Suprapubic skin (tissue), 4 donors: ENCODE measurements at places on chromosomes 5 and 9.

- DNase-seq = no peak
Measured at GRCh38 chr5:127038550-127038949, 8.2 kb upstream of the MARCHF3 start.

DNA sequence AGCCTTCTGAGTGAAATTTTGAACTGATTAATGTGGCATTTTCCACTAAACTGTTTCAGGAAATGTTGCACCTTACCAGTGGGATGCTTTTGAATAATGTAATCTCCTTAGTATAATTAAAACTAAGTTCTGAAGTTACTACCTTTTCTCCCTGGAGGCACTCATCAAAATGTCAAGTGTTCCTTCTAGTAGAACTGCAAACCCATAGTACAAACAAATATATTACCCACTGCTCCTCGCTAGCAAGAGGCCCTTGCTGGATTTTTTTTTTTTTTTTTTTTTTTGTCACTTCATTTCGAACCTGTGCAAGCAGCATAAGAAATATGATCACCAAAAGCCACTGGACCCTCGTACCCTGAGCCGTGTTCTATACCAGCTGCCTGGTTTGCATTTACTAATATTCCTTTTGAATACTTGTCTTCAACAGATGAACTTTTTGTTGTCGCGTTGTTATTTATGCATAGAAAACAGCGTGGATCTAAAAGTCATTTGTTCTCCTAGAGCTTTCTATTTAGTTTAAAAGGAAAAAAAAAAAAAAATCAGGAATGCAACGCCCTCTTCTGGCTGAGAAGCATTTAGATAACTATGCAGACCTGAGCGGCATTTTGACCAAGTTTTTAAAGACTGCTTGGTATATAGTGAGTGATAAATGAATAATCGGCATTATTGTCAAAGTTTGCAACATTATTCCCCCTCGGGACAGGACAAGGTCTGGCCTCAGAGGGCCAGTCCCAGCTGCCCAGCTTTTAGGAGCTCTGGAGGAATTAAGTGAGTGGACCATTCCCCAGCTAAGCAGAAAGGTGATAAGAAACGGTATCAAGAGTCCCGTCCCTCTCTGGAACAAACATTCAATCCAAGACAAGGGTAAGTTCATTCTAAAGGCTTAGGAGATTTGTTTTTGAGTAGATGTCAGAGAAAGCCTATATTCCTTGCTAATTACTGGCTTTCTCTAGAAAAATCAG, 162.5 kb upstream of the KIF2A start:
- DNase-seq = no peak

DNA sequence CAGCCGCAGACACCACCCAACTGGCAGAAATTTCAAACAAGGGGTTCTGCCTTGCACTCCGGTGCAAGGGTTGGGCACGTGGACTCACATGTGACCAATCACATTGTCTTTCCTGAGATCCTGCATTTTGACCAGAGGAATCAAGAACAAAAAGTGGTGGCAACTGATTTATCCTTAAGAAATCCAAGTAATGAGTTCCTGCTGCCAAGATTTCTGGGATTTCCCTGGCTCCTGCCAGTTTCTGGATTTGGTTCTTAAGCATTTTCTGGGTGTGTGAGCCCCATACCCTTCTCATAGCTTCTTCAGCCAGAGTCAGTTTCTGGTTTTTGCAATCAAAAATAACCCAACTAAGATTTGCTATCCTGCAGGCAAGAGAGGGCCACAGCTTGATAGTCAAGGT, 17.4 kb upstream of the KCNIP1 start:
- DNase-seq = peak; percentile 18

DNA sequence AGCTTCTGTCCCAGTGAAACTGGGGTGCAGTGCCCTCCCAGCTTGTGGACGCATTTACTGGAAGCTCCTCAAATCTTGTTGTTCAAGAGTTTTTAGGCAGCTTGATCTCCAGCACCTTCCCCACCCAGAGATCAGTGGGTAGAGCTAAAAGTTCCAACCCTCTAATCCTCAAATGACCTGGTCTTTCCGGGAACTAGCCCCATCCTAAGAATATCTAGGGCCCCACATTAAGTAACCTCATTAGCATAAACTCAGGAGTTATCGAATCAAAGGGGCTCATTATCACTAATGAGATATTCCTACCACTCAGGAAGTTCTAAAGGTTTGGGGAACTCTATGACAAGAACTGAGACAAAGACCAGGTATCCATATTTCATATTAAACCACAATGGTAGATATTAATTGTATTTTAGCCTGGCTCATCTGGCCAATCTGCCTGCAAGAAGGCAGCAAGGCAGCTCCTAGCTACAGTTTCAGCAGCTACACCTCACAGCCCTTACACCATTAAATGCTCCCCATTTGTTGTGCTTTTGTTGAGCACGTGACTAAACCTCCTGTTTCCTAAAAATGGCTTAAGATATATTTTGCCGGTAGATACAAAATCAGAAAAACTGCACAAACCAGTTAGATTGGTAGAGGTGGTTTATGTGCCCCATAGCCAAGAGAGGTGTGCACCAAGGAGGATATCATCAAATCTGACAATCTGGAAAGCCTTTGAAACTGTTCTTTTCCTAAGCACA, 24.6 kb upstream of the SLC22A5 start:
- no peak for DNase-seq

DNA sequence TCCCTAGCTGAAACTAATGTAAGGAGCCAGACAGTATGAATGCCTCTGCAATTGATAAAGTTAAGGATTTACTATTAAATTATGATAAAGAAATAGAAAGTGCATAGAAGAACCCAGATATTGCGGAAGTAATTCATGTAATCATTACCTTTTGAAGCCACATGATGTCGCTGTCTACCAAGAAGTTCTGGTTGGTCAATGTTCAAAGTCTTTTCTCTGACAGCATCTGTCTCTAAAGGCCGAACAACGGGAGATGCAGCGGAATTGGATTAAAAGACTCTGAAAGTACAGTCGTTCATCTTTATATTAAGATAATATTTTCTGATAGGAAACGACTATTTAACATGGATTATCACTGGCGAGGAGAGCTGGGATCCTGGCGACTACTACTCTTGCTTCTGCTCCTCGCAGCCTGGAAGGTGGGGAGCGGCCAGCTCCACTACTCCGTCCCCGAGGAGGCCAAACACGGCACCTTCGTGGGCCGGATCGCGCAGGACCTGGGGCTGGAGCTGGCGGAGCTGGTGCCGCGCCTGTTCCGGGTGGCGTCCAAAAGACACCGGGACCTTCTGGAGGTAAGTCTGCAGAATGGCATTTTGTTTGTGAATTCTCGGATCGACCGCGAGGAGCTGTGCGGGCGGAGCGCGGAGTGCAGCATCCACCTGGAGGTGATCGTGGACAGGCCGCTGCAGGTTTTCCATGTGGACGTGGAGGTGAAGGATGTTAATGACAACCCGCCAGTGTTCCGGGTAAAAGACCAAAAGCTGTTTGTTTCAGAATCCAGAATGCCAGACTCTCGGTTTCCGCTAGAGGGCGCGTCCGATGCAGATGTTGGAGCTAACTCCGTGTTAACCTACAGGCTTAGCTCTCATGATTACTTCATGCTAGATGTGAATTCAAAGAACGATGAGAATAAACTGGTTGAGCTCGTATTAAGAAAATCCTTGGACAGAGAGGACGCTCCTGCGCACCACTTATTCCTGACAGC, at the start of gene PCDHA8:
TSS of gene PCDHA8 (plus strand) at position 210 of the 985 bp plus-strand sequence. CDS start at position 345, 135 bp downstream.
- DNase-seq = no peak

DNA sequence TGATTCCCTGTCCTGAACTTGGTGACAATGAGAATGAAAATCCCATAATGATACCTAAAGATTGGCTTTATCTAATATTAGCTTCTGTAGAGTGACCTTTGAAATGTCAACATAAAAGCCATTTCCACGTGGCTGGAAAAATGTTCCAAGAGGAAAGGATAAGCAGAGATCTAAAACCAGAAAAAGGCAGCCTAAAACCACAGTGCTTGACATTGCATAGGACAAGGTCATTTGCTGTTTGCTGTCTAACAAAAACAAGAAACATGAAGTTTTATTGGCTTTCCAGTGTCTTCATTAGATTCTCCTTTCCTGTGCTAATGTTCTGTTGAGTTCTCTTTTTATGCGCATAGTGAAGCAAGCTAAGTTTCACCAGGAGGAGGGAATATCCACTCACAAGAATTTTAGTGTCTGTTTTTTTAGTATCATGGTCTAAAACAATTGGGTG, 44.6 kb downstream of the CPEB4 start:
- no peak for DNase-seq
